ENCODE measurements at places on chromosomes 7 and 10.

GRCh38 chr7:138657854-138658386, 43.2 kb downstream of the SVOPL start:
- DNase-seq: no peak

DNA sequence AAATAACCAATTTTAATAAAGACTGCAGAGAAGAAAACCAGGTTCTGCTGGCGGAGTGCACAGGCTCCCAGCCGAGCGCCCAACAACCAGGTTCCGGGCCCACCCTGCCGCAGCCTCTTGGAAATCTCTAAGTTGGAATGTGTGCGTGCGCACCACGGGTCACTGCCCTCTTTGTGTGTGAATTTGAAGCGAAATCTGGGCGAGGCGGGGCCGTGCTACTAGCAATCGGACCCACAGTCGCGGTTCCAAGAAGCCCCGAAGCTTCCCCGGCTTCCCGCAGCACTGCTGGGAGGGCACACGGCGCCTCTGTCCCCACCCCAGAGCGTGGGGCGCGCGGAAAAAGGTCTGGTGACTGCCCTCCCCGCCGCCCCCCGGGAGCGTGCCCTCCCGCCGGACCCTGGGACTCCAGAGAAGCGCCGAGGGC, 666 bp upstream of the MAP3K8 start:
- no peak for DNase-seq

- no peak for DNase-seq
Measured at GRCh38 chr10:85124603-85125051, 796.2 kb downstream of the CCSER2 start.

GRCh38 chr10:47264797-47265281, 35.2 kb upstream of the GDF10 start:
- no peak for DNase-seq

DNA sequence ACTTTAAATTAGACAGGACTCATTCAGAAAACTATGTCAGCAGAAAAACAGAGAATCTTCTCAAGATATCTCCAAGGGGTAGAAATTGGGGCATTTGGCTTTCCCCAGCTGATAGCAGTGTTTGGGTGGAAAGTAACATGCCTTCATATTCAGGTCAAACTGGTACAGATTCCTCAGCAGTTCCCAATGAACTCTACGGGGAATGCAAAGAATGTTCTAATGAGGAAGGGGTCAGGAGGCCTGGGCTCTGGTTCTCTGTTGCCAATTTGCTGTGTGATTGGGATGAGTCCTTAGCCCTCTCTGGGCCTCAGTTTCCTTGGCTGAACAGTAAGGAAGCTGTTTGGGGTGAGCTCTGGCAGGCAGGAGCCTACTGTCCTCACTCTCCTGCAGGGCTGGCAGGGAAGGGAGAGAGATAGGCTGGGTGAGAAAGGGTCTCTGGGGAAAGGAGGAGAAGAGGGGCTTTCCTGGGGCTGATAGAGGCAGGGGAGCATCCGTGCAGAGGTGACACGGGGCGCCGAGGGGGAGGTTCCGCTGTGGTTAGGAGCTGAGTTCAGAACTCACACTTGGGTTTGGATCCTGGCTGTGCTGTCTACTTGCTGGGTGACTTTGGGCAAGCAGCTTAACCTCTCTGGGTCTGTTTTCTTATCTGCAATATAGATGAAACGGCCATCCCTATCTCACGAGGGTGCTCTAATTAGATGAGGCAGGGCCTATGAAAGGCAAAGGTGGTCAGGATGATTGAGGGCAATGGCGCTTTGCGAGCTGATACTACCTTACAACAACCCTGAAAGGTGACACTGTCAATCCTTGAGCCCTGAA, 45.1 kb downstream of the SPOCK2 start:
- DNase-seq: no peak

DNA sequence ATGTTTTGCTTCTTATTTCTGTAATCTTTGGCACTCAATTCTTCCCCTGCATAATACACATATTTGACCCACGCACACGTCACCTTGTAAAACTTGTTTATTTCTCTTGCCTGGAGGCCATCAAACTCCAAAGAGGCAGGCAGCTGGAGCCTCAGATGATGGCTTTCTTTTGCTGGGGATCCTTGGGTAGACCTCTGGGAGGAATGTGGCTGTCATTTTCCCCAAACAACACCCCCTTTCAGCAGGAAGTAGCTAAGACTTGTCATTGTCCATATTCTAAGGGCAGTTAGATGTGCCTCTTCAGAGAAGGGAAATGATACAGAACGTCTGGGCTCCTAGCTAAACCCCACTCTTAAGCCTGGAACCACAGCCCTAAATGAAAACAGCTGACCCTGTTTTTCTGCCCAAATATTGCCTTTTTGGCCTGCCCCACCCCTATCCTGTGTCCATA, 111.3 kb downstream of the ITGB8 start:
- DNase-seq: no peak

GRCh38 chr7:4085937-4086691, 596.0 kb upstream of the FOXK1 start:
- no peak for DNase-seq

DNA sequence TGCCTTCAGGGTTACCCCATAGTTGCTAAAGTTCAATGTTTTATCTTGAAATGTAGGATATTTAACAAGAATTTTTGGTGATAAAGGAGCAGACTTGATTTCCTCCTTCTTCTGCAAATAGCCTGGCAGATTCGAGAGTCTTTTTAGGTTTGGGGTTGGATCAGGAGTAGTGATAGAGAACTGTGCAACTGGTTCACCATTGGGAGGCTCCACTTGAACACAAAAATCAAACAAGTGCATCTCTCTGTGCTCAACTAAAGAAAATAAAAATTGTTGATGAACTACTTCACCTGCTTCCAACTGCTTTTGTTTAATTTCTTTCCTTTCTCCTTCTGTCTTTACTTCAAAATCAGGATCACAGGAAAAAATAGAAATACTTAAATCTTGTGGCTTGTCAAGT, 58.5 kb downstream of the MACC1 start:
- no peak for DNase-seq

DNA sequence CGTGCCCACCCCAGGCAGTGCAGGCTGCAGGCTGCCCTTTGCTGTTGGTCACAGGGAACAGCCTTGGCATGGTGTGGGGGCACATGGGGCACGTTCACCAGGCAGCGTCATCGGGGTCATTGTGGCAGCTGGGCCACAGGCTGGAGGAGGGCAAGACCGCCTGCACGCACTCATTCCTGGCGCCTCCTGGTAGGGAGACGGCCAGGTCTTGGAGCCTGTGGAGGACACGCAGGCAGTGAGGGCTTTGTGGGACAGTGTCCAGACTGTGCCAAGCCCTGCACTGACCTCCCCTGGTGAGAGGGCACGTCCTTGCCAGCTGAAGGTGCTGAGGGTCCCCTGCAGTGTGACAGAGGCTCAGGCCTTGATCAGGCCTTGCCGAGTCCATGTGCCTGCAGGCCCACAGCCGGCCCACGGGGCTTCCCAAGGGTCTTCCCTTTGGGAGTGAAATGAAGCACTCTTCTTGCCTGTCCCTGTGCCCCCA, 76.4 kb downstream of the NKX6-2 start:
- DNase-seq: no peak

DNA sequence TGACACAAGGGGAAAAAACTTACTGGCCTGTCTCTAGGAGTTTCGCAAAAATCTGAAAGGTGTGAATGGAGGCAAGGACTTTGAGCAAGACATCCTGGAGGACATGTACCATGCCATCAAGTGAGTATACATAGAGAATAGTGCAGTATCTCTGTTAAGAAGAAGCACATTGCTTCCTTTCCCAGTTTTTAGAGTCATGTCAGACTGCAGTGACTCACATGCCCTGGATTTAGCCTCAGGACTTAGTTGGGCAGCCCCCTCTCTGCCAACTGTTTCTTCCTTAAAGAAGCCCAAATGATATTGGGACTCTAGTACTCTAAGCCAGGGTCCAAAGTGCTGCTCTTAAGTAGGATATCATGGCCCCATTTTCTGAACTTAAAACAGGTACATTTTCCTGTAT, 28.1 kb upstream of the NFKB2 start:
- DNase-seq: no peak

DNA sequence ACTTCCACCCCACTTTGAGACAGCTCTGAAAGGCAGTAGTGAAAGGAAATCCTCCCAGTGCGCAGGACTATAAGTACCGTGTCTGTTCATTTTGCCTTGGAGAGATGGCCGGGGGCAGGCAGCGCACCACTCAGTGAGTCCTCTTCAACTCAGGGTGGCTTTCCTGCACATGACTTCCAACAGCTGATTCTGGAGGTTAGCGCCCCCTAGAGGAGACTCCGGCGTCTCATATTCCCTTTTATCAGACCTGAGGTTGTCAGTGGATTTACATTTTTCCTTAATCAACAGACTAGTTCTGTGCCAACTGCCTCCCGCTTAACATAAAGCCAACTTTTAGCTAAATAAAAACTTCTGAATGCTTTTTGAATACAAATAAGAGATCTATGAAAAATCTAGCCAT, 101.0 kb downstream of the HERPUD2 start:
- no peak for DNase-seq

GRCh38 chr10:110504111-110504735, 6.5 kb downstream of the DUSP5 start:
- DNase-seq: no peak

DNA sequence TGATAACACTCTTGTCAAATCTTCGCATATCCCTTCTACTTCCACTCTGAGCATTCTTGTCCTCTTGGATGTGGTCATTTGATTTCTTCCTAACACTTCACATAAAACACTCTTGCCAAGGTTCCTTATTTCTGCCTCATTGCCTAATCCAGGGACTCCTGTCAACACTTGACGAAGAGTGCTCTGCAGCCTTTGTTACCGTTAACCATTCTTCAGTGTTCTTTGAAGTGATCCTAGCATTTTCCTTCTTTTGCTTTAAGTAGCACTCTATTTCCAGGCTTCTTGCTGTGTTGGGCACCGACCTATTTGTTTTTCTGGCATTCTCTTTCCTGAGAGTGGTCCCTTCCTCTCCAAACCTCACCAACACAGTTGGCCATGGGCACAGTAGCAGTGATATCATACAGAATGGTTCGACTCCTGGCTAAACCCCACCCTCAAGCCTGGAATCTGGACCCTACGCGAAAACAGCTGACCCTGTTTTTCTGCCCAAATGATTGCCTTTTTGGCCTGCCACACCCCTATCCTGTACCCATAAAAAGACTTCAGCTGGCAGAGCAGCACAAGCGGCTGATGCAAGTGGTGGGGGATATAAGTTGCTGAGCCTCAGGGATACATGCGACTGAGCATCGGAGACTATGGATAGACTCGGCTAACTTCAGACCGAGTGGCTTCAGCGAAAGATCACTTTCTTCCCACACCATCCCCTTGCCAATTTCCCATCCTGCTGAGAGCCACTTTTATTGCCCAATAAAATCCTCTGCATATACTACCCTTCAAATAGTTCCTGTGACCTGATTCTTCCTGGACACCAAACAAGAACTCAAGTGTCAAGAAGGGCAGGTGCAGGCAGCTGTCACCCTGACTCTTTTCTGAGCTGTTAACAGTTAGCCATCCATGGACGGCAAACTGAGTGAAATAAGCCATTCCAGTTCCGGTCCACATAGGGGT, 820.6 kb downstream of the CCSER2 start:
- DNase-seq: no peak

GRCh38 chr10:12299222-12299965, 50.0 kb upstream of the CAMK1D start:
- no peak for DNase-seq

DNA sequence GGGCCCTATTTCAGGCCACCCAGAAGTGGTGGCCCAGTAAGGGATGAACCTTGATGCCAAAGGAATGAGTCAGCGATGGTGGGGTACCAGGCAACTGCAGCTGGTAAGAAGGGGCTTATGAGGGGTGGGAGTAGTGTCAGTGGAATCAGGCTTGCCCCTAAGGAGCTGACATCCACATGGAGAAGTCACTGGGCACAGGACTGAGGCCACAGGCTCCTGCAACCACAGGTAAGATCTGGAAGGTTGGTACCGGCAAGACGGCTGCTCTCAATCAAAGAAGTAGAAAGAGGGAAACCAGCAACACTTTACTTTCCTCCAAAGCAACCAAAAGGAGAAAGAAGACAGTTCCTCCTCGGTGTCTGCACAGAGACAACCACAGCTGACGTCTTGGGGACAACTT, 2.5 kb downstream of the GCK start:
- DNase-seq: no peak

DNA sequence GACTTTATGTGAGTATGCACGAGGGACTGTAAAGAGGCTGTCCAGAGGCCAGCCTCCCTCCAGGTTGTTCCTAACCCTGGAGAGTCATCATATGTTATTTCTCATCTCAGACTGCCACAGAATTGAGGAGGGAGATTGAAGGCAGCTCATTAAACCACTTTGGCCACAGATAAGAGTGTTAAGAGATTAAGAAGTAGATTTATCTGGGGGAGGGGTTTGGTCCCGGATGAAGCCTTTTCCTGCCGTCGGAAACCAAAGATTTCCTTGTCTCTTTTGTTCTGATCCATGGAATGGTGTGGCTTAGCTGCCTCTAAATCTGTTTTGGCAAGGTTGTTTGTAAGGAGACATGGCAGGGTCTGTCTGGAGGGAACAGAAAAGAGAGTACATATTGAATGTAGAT, 338.8 kb downstream of the AUTS2 start:
- DNase-seq: no peak

DNA sequence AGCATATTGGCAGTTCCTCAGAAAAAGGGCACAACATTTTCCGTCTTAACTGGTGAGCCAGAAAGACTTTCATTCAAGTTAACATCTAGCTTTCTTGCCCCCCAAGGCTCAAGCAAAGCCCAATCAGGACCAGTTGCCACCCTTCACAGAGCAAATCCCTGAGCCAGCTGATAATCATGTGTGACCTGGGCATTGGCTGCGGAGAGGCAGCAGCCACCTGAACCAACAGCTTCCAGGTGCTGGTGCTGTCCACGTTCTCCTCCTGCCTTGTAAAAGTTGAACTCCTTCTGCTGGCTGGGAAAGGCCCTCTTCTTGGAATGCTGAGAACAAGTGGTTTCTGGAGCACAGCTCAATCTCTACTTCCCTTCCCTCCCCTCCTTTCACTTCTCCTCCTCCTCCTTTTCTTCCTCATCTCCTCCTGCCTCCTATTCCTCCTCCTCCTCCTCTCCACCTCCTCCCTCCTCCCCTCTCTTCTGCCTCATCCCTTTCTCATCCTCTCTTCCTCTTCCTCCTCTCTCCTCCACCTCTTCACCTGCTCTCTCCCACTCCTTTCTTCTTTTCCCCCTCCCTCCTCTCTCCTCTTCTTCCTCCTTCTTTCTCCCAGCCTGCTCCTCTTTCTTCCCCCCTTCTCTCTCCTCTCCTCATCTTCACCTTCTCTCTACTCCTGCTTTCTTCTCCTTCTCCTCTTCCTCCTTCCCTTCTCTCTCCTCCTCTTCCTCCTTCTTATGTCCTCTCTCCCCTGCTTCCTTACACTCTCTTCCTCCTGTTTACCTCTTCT, 140.6 kb downstream of the JCAD start:
- no peak for DNase-seq

- DNase-seq: no peak
Measured at GRCh38 chr7:90262438-90262837, 17.5 kb downstream of the CFAP69 start.

GRCh38 chr10:84700668-84701369, 372.4 kb downstream of the CCSER2 start:
- no peak for DNase-seq

- DNase-seq: no peak
Measured at GRCh38 chr10:131722525-131723264, 178.1 kb upstream of the PPP2R2D start.

DNA sequence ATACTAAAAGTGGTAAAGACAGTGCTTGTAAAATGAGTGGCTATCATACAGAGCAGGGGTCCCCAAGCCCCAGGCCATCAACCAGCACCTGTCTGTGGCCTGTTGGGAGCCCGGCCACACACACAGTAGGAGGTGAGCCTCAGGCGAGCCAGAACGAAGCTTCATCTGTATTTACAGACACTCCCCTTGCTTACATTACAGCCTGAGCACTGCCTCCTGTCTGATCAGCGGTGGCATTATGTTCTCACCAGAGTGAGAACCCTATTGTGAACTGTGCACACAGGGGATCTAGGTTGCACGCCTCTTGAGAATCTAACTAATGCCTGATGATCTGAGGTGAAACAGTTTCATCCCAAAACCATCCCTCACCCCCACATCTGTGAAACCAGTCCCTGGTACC, 58.7 kb downstream of the ITGA8 start:
- no peak for DNase-seq

All from NCI-H2107 (cell line).